ENCODE measurements at places on chromosomes 5 and 9. TPM values are rescaled to one million over a fixed set of nuclear protein-coding genes. Genes with fewer than 3 reads are reported as not detected.

GRCh38 chr5:103690676-103691075 lies 128.1 kb upstream of the NUDT12 start:
- no peaks in the 10 kb centered on the region for H3K27me3 ChIP-seq
- no peak overlapping the region for H3K4me3 ChIP-seq
- no peak overlapping the region for H3K27ac ChIP-seq
- no peaks in the 10 kb centered on the region for H3K36me3 ChIP-seq
- no peak for DNase-seq

GRCh38 chr9:68668127-68668526 lies 36.9 kb upstream of the PIP5K1B start:
- no peaks in the 10 kb centered on the region for H3K4me1 ChIP-seq
- no peak overlapping the region for H3K27ac ChIP-seq
- H3K4me3 ChIP-seq: no peak overlapping the region
- DNase-seq: no peak

- H3K27ac ChIP-seq: peak overlapping the region; percentile 89
- peak overlapping the region; percentile 70 for H3K4me3 ChIP-seq
- peaks cover 3% of the 10 kb centered on the region for H3K36me3 ChIP-seq
- H3K4me1 ChIP-seq: peaks cover 65% of the 10 kb centered on the region
Measured at GRCh38 chr9:134391319-134392231, 65.3 kb downstream of the RXRA start.

GRCh38 chr5:127428748-127429147 lies 88.7 kb upstream of the PRRC1 start:
- no peaks in the 10 kb centered on the region for H3K4me1 ChIP-seq
- H3K36me3 ChIP-seq: no peaks in the 10 kb centered on the region
- H3K27ac ChIP-seq: no peak overlapping the region
- peaks cover 5% of the 10 kb centered on the region for H3K27me3 ChIP-seq
- no peak overlapping the region for H3K4me3 ChIP-seq

GPR150 gene
- 0.83 TPM for total RNA-seq
